ENCODE measurements at places on chromosomes 13 and 19.

- no peak for DNase-seq
Observed at GRCh38 chr19:16361254-16361653, 36.6 kb downstream of the KLF2 start.

- DNase-seq: peak; percentile 25
Observed at GRCh38 chr19:42216653-42217519, 591 bp downstream of the DEDD2 start.

GRCh38 chr19:21748088-21748487 lies 19.3 kb downstream of the ZNF100 start:
- DNase-seq: no peak

DNA sequence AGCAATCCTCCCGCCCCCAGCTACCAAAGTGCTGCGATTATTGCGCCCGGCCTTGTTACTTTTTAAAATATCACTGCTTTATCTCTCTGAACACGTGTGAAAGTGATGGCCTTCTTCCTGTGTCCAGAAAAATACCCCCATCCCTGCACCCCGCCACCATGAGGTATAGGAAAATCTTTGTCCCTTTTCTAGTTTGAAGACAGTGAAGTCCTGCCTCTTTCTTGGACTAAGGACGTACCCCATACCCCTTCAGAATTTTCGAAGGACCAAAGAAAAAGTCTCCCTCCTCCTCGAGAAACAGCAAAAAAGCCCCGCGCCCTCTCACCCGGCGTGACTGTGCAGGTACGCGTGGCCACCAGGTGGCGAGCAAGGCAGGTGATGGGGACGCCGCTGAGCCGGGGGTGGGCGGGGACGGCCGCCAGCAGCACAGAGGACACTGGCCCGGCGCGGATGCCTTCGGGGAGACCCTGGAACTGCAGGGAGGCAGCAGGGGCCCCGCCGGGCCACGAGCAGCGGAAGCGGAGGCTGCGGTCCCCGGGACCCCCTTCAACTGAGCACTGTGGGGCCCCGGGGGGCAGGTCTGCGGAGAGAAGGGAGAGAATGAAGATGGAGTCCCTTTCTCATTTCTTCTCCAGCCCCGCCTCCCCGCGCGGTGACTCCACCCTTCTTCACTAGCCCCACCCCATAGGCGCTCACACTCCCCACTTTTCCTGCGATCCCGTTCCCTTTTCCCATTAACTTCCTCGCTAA lies 3.2 kb downstream of the VSIG10L start:
- peak; percentile 70 for DNase-seq

GRCh38 chr13:58455094-58455493 lies 823.5 kb downstream of the PCDH17 start:
- DNase-seq: no peak

Data from fibroblast of skin of right biceps (primary cell).